Activated T-cell treated with anti-CD3 and anti-CD28 coated beads, Interleukin-2, amount 50 U/mL, for 24 hours (primary cell): ENCODE measurements at places on chromosomes 3 and 15.

GRCh38 chr3:150610785-150611184, 7.7 kb downstream of the SELENOT start:
- no peak for DNase-seq
- H3K36me3 ChIP-seq: peaks cover 86% of the 10 kb centered on the region
- H3K27me3 ChIP-seq: no peaks in the 10 kb centered on the region
- no peak overlapping the region for H3K4me3 ChIP-seq
- H3K4me1 ChIP-seq: peaks cover 79% of the 10 kb centered on the region

DNA sequence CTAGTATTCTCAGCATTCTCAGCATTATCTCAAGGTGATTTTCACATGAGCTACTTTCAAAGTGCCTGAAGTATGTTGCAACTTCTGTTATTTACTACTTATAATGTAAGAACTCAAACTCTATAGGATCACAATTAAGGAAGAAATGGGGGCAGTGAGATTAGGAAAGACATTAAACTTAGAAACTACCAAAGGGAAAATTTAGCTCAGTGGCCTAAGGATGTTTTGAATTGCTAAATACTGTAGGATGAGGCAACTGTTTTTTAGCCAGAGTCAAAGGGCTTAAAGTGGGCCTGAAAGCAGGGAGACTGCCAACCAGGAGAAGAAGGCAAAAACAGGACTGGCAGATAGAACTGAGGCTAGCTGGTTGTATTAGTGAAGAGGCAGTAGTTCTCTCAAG, 55.5 kb upstream of the MBNL1 start:
- no peak overlapping the region for H3K4me3 ChIP-seq
- H3K27ac ChIP-seq: peak overlapping the region; percentile 19
- H3K36me3 ChIP-seq: peaks cover 3% of the 10 kb centered on the region
- H3K4me1 ChIP-seq: peaks cover 68% of the 10 kb centered on the region
- DNase-seq: no peak

- H3K36me3 ChIP-seq: peaks cover 33% of the 10 kb centered on the region
- no peaks in the 10 kb centered on the region for H3K27me3 ChIP-seq
- H3K4me1 ChIP-seq: peaks cover 57% of the 10 kb centered on the region
- H3K4me3 ChIP-seq: no peak overlapping the region
- peak overlapping the region; percentile 71 for H3K27ac ChIP-seq
Observed at GRCh38 chr15:84697236-84697990, 18.5 kb downstream of the SEC11A start.

DNA sequence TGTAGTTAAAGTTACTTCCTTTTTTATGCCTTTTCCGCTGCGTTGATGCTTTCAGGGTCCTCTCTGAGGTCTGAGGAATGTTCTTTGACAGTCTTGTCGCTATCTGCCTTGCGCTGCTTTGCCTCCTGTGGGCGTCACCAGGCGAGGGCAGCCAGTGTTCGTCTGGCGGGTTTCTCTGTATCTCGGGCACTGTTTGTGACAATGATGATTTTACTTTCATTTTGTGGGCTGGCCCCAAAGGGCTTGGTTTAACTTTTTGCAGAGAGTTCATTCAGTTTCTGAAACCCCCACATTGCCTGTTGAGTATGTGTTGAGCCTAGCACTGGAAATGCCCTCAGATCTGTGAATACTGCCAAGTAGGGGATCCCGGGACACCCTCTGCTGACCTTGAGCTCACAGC, 24.6 kb upstream of the SACM1L start:
- no peaks in the 10 kb centered on the region for H3K27me3 ChIP-seq
- peaks cover 39% of the 10 kb centered on the region for H3K36me3 ChIP-seq
- peak overlapping the region; percentile 90 for H3K27ac ChIP-seq
- peak overlapping the region; percentile 79 for H3K4me3 ChIP-seq

DNA sequence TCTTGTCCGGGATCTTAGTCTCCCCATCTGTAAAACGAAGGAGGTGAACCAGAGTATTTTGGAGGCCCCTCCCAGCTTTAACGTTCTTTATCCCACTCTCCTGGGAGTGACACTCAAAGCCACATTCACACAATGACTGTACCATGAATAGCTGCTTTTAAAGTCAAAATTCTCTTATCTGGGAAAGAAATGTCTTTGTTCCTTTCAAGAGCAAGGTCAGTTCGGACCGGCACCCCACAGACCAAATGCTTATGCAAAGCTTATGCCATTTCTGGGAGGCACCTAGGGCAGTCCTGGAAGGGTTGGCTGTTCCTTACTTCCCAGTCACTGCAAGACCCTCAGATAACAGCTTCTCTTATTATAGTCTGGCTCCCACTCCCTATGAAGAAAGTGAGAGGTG, 53.5 kb upstream of the WNT5A start:
- DNase-seq: no peak
- no peaks in the 10 kb centered on the region for H3K36me3 ChIP-seq
- no peaks in the 10 kb centered on the region for H3K4me1 ChIP-seq
